ENCODE measurements at places on chromosomes 12 and 14.

- no peak for DNase-seq
Measured at GRCh38 chr12:66679461-66680084, 697 bp upstream of the GRIP1 start.

GRCh38 chr14:64700894-64701293, 3.3 kb upstream of the PLEKHG3 start:
- no peak for DNase-seq

GRCh38 chr12:6041891-6042290, 82.6 kb downstream of the VWF start:
- no peak for DNase-seq

- DNase-seq, result no peak
Measured at GRCh38 chr12:57781801-57782200, 786 bp upstream of the TSFM start.

Data from activated gamma-delta T cell treated with anti-CD3 and anti-CD28 coated beads, Interleukin-2, amount 50 U/mL, for 16 hours (primary cell).